ENCODE measurements at places on chromosomes 11 and 22.

DNA sequence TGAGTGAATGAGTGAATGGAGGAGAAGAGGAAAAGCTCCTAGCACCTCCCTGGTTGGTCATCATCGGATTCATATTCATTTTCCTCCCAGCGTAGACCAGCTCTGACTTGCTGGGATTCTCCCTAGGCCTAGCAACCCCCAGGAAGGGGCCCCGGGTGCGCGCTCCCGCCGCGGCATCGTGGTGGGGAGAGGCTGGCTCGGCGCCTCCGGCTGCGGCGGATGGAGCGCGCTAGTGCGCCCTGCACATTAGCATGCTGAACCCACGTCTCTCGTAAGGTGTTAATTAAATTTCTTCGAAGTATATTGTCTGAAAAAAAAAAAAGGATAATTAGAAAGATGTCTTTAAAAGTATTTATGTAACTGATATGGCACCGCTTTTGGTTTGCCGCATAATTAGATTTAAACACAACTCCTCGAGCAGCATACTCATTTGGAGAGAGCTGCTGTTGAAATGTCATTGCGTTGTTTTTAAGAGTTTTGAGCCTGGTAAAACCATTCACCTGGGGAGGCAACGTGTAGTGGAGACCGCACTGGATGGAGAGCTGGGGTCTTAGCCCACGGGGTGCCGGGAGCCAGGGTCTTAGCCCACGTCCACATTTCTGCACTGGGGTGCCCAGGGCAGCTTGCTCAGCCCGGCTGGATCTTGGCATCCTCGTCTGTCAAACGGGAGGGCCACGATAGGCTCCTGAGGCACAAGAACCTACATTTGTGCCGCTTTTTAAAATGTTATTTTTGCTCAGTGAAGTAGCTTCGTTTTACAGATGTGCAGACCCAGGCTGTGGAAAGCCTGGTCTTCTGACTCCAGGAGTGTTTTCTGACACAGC lies 21.8 kb downstream of the MPPED1 start:
- DNase-seq, result no peak

DNA sequence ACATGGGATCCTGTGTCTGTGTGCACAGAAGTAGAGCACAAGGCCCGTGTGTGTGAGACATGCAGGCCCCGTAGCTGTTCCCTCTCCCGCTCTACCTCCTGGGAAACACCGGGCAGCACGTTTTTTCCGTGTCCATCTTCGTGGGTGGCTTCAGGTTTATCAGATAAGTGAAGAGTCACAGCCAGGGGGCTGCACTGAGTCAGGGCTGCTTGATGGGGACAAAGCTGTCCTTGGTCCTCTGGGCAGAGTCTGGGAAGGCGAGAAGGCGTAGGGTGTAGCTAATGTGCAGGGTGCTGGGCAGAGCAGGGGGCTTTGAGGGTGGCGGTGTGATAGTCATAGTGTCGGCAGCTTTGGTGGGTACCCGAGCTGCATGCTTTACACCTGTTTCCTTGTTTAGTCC lies 23.7 kb downstream of the INCENP start:
- DNase-seq, result no peak

DNA sequence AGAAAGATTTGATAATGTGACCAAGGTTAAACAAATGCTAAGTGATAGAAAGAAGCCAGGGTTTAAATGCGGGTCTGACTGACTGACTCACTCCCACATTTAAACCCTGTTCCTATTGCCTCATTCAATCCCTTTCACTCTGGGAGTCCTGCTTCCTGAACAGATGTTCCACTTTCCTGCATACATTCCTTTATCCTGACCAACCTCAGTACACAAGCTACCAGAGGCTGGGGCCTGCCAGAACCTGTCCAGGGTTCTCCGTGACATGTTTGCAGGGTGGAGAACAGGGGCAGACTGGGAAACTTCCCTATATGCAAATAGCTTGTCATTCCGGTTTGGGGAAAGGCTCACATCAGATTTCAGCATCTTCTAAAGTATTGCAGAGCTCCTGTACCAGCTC lies 3.0 kb upstream of the ANKK1 start:
- DNase-seq, result no peak

DNA sequence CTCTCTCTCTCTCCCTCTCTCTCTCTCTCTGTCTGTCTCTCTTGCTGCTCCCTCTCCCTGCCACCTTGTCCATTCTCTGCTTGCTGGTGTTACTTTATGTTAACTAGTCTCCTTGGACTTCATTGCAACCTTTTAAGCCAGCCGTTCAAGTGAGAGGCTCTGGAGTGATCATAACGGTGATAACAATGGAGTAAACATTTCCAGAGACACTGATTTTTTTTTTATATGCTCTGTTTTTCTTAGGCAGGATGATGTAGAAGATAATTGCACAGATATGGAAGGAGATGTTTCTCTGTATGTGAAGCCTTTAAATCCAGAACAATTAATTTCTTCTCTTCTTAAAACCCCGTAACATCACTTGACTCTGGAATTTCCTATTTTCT lies 287.7 kb downstream of the TMEM135 start:
- DNase-seq, result no peak

DNA sequence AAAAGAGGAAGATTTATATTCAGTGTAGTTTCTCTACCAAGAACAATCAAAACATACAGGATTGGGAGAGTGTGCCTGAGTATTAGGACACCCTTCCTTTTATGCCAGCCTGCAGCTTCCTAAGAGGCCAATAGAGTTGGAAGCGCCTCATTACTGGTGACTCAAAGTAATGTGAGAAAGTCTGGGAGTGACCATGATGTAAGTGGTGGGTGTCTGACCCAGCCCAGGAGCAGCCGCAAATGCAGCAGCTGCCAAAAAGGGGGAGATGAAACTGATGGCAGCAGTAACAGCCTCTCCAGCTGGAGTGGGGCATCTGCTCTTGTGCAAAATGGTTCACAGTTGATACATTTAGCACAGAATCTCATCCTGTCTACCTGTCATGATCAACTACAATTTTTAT lies 62.0 kb downstream of the ZNF280B start:
- DNase-seq, result no peak

Measured in Jurkat, Clone E6-1 (cell line).